ENCODE measurements at places on chromosomes 5 and 9.

- no peak for DNase-seq
Measured at GRCh38 chr5:135220394-135221186, 178.4 kb downstream of the MACROH2A1 start.

DNA sequence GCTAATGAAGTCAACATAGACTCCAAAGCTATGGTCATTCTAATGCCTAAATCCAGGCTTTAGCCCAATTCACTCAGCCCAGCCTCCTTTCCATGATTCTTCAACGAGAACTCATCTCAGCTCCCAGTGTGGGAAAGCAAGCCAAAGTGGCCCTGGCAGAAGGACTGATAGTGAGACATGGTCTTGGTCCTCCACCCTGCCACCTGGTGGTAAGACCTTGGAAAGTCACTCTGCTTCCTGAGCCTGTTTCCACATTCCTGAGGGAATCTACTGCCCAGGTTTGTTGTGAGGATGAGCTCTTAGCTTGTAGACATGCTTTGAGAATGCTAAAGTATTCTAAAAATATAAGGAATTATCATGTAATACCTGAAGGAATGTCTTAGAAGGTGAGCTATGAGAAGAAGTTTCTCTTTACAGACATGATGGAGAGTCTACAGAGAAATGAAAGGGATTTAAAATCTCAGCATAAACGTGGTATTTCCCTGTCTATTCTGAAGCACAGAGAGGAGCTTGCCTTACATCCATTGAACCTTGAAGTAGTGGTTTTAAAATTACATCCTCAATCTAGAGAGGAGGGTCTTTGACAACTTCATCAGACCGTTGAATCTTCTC, 173.5 kb downstream of the TRIM32 start:
- peak; percentile 81 for DNase-seq

- DNase-seq: peak; percentile 65
Measured at GRCh38 chr9:133396952-133397351, 20.8 kb downstream of the STKLD1 start.

DNA sequence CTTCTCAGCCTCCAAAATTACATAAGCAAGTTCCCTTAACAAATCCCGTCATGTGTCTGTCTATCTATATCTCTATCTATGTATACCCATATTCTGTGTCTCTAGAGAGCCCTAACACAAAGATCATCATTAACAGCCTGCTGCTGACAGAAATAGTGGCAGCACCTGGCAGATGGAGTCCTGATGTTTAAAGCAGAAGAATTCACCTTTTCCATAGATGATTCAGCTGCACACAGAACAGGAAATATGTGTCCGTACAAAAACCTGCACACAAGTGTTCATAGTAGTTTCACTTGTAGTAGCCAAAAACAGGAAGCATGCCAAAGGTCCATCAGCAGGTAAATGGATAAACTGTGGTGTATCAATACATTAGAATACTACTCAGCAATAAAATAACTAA, 45.0 kb upstream of the ACO1 start:
- no peak for DNase-seq

GRCh38 chr5:132674671-132675506, 1.1 kb downstream of the IL4 start:
- no peak for DNase-seq

Data from endothelial cell (in vitro differentiated cells).